ENCODE measurements at places on chromosomes 4 and X. TPM values are rescaled to one million over a fixed set of nuclear protein-coding genes. Genes with fewer than 3 reads are reported as not detected.

DNA sequence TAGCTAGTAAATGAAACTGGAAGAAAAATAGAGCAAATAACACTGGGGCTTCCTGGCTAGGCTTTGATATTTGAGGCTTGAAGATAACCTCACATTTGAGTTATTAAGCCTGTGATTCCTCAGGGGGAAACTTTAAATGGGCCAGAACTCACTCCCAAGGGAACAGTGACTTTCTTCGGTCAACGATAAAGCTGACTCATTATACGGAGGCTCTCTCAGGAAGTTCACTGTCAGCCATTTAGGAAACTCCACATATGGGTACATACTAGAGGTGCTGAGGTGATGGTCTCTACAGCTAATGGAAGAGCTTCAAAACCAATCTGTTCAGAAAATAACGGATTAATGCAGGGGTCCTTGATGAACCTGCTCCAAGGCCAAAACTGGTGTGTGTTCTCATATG lies 120.8 kb downstream of the SH2D1A start:
- no peak for DNase-seq

Gene ADAMTS3
- polyA plus RNA-seq, result not detected

DNA sequence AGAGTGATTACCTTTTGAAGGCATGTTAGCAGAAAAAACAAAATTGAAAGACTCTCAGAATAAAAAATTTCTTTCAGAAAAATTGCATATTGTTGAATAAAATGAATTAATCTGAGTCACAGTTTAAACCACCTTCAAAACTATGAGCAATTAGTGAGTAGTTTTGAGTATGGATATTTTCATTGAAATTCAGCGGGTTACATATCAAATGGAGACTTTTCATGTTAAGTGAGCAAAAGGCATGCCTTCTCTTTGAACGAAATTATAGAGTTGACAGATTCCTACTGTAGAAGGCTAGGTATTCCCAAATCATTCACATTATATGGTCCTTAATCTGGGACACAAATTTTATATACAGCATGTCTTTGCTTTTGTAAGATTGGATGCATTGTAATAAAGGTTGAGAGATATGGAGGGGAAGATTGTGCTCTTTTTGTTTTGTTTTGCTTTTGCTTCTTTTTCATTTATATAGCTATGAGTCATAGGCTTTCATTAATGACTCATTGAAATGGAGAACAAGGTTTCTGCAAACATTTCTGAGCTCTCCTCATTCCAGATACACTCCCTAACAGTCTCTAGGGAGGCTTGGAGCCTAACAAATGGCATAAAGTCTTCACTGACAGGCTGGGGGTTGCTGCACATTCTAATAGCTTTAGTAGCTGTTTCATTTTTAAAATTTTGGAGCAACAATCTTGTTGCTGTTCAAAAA lies 21.6 kb downstream of the PCDH18 start:
- no peak for DNase-seq

GRCh38 chrX:9318766-9319165 lies 146.1 kb upstream of the TBL1X start:
- DNase-seq, result no peak

GRCh38 chr4:183541752-183542040 lies 36.8 kb downstream of the ING2 start:
- no peak for DNase-seq

DNA sequence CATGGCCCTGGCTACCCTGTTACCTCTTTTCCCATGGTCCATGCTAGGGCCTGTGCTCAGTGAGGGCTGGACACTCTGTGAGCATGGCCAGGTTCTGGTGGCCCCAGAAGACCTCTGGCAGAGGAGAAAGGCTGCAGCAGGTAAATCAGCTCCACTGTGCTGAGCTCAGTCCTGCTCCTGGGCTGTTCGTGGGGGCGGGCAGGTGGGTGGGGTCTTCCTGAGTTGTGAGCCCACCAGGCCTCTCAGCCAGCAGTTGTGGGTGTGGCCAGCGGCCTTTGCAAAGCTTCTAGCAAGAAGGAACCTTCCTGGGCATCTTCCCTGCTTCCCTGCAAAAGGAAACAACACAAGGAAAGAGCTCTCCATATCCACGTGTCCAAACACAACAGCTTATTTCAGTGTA lies 85.3 kb upstream of the STX18 start:
- no peak for DNase-seq

Measured in CD8-positive, alpha-beta memory T cell (primary cell).